ENCODE measurements at places on chromosomes 2 and 18. TPM values are rescaled to one million over a fixed set of nuclear protein-coding genes. Genes with fewer than 3 reads are reported as not detected.

SAG gene
- total RNA-seq: not detected

CLEC4F gene
- total RNA-seq: not detected

GFPT1 gene
- total RNA-seq: 31.6 TPM

TUBA4B gene
- total RNA-seq: not detected

CXCR4 gene
- 3.6 TPM for total RNA-seq
